ENCODE measurements at places on chromosomes 12 and 14.

DNA sequence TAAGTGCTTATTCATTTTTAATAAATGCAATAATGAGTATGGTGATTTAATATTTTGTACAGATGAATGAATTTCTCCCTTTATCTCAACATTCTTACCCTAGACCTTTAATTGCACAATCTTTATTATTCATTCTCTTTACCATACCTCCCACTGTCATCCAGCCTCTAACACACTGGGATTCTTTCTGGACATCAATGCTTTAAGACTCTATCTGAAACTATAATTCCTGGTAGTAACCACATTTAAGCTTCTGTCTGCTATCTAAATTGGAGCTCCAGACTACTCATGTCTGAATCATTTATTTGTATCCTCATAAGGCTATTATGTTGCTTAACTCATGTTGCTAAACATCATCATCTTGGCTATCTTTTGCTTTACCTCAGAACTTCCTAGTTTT, 270.2 kb downstream of the ALG10B start:
- DNase-seq, result peak; percentile 82

DNA sequence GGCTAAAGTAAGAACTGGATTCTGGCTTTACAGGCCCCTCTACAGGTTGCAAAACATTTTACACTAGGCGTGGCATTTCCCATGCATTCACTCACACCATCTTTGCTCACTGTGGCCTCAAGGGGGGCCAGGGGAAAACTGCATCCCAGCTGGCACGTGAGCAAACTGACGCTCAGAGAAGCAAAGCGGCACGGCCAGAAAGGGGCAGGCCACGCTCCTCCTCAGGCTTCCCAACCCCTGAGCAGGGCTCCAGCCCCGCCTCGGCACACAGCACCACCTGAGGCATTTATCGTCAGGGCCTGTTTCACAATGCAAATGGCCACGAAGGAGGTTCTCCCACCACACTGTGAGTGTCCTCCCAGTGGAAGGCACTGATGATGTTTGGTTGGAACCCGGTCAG, 90.8 kb downstream of the BCL11B start:
- DNase-seq, result no peak

GRCh38 chr14:33315721-33316120, 377.0 kb downstream of the NPAS3 start:
- DNase-seq, result no peak

GRCh38 chr14:58912287-58912686, 274.5 kb downstream of the DACT1 start:
- DNase-seq, result no peak

DNA sequence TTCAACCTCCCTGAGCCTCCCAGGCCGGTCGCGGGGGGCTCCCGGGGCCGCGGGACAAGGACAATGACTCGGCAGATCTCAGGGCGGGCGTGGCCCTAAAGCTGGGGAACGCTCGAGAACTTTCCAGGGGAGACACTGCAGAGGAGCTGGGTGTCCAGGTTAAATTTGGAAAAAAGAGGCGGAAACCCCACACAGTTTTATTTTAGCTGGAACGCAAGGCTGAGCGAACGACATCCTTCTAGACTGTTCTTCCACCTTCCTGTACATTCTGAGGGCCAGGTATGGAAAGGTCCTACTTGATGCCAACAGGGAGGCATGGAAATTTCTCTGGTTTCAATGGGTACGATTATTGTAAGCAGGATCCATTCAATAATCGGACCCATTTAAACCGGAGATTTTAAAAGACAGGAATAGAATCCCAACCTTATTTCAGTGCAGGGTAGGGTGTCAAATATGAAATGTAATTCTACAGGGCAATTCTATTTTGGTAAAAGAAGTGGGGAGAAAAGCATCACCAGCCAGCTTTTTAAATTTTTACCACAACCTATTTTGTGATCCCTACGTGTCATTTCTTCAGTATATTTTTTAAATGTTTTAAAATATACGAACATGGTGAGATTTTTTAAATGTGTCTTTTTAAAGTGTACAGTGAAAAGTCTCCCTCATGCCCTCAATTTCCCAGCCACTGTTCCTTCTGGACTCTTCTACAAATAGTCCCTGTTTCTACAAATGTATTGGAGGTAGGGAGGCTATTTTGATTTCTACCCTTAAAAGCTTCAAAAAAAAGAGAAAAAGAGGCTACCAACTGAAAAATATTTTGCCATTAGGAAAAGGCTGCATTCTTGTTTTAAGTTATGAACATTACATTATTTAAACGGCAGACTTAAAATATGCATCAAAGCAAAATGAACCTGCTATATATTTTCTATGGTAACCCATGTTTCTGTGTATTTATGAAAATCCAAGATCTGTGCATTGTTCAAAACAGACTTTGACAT, 1.1 kb upstream of the UBC start:
- peak; percentile 77 for DNase-seq

GRCh38 chr12:13183620-13184019, 12.9 kb upstream of the EMP1 start:
- no peak for DNase-seq
